ENCODE measurements at places on chromosomes 4 and X. TPM values are rescaled to one million over a fixed set of nuclear protein-coding genes. Genes with fewer than 3 reads are reported as not detected.

The LONRF3 gene
- 3.7 TPM for total RNA-seq

The TCEAL6 gene
- total RNA-seq = 10.1 TPM

The DUSP9 gene
- 2.8 TPM for total RNA-seq

The RHOXF1 gene
- total RNA-seq = not detected

The KCTD8 gene
- 9.5 TPM for total RNA-seq

The PNCK gene
- 52.6 TPM for total RNA-seq

The GBA3 gene
- total RNA-seq = 0.23 TPM

The SLC49A3 gene
- 0.92 TPM for total RNA-seq

The KLF3 gene
- 17.3 TPM for total RNA-seq

The PPEF1 gene
- 2.3 TPM for total RNA-seq

The PAGE2B gene
- total RNA-seq = not detected

The SLC6A14 gene
- total RNA-seq = not detected

The MEPE gene
- total RNA-seq = 0.23 TPM

The ARMCX6 gene
- 22.4 TPM for total RNA-seq

The TBL1X gene
- 7.2 TPM for total RNA-seq

The CTAG1A gene
- not detected for total RNA-seq

The PF4V1 gene
- total RNA-seq = 1.6 TPM

The RUFY3 gene
- 564 TPM for total RNA-seq

The MFAP3L gene
- 25.4 TPM for total RNA-seq

The PCDH18 gene
- total RNA-seq = 34.4 TPM

The NR3C2 gene
- total RNA-seq = 9.0 TPM

The MAGEA2 gene
- not detected for total RNA-seq

The CCDC120 gene
- total RNA-seq = 3.5 TPM

The CLTRN gene
- 0.46 TPM for total RNA-seq

The MAGEA11 gene
- not detected for total RNA-seq

The CXCL6 gene
- 0.69 TPM for total RNA-seq

The PNMA5 gene
- total RNA-seq = 9.7 TPM

All from diencephalon (tissue), 1 donor.